ENCODE measurements at places on chromosomes 7 and 10.

DNA sequence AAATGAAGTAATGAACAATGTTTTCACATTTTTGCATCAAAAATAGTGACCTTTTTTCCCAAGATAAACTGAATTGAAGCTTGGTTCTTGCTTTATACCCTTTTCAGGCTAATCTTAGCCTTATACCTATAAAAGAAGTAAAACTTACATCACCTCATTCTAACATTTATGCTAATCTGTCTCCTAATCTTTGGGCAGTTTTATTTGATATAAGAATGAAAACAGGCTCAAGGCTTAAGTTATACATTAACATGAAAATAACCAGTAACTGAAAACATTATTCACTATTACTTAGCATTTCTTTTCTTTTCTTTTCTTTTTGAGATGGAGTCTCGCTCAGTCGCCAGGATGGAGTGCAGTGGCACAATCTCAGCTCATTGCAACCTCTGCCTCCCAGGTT lies 113.1 kb downstream of the HIBADH start:
- DNase-seq, result no peak

GRCh38 chr10:70494536-70494935 lies 16.0 kb downstream of the PALD1 start:
- DNase-seq, result no peak

- DNase-seq, result no peak
These were observed 65.4 kb downstream of the RNF133 start for GRCh38 chr7:122633472-122633871.

DNA sequence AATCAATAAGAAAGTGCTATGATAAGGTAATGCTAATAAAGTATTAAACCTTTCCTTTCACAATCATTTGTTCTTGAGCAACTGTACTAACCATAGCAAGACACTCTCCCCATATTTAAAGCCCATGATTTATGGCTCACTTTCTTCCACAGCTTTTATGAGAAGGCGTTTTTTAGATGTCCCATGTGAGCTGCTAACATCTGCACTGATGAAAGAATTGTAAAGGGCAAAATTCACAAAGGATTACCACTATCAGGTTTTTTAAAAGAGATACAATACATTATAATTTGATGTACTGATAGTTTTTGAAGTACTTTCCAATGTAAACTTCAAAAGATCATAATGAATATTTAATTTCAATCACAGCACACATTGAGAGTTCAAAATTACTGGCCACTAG lies 75.7 kb downstream of the RNLS start:
- DNase-seq, result no peak

- DNase-seq, result no peak
These were observed 9.0 kb upstream of the TAS2R3 start for GRCh38 chr7:141754939-141755338.

- no peak for DNase-seq
These were observed 449.7 kb upstream of the KLF6 start for GRCh38 chr10:4234661-4235060.

DNA sequence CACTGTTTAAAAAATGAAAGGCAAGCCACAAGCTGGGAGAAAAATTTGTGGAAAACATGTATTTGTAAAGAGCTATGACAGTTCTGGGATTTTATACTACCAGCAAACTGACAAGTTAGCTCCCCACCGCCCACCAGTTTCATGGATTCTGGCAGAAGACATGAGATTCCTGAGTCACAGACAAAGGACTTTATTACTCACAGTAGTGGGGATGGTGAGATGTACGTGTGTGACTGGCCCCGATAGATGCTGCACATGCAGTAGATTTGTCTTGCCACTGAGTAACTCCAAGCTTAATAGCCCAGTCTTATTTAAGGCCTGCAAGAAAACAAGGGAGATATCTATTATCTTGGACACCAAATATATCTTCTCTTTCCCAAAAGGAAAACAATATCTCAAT lies 281.7 kb downstream of the AHR start:
- DNase-seq, result no peak

DNA sequence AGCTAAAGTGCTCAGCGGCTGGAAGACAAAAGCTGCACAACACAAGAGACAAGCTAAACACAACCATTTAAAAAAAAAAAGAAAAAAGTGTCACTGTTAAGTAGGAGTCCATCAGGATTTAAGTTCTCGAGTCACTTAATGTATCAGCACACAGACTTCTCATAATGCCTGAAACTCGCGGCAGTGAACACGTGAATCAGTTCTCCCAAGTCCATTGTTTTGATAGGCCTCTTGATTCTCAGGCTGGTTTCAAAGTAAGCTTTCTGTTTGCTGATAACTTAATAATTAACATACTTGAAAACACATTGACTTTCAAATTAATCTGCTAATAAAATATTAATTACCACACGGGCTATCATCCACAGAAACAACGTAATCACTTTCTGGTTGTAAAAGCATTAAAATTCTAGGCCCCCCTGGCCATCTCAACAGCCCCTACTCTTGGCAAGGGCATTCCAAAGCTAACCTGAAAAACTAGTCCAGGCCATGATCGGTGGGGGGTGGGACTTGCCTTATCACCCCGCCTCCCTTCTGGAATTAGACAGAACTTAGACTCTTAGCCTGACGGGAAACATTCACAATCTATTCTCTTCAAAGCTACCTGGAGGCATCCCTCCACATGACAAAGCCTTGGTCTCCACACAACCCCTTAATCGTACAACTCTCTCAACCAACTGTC lies 129.0 kb downstream of the DIP2C start:
- no peak for DNase-seq

- DNase-seq, result no peak
These were observed 130.9 kb downstream of the SND1 start for GRCh38 chr7:127782654-127783559.

- no peak for DNase-seq
These were observed 132.9 kb downstream of the ADRA2A start for GRCh38 chr10:111209692-111210091.

DNA sequence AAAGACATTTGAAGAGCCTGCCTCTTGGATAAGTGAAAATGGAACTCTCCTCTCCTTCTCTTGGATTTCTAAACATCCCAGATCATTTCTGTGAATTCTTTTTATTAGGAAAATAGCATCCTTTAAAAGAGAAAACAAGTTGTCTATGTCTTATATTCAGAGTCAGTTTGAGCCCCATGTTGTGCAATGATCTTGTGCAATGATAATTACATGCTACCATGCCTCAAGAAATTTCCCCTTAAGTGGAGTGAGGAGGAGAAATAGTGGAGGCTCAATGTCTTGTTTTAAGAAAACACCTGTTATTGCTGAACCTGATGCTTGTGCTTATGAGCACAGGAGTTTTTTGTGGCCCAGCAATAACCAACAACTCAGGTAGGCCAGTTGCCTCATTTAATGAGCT lies 103.6 kb downstream of the NPSR1 start:
- no peak for DNase-seq

DNA sequence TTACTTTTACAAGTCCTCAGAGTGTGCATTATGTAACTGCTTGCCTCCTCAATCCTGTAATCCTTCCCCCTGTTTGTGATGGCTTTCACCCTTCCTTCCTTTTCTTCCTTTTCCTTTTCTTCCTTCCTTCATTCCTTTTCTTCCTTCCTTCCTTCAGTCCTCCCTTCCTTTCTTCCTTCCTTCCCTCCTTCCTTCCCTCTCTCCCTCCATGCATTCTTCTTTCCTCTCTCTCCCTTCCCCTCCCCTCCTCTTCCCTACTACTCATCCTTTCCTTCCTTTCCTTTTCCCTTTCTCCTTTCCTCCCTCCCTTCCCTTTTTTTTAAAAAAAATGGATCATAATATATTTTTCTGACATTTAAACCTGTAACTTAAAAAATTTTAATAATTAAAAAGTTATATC lies 22.2 kb upstream of the ABCA13 start:
- no peak for DNase-seq

GRCh38 chr10:61284222-61284890 lies 168.8 kb downstream of the TMEM26 start:
- DNase-seq, result no peak

- DNase-seq, result no peak
These were observed 44.1 kb downstream of the GLI3 start for GRCh38 chr7:42192851-42193461.

DNA sequence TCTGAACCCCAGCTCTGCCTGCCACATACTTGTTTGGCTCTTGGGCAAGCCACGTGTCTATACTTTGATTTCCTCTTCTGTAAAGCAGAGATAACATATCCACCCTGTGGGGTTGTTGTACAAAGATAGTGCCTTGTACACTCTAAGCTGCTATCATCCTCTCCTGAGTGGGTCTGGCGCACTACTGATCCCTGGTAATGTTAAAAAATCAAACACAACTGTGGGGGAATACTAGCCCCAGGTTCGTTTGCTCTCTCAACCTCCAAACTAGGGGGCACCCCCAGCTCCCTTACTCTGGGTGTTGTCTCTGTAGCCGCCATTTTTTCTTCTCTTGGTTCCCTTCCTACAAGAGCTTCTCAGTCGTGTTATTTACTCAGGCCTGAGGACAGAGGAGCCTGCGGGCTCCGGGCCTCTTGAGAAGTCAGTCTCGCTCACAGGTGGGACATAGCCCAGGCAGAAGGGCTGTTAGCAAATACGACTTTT lies 1.0 kb downstream of the POLM start:
- DNase-seq, result no peak

- DNase-seq, result no peak
These were observed 279.4 kb downstream of the TNS3 start for GRCh38 chr7:47302560-47302959.

- DNase-seq, result no peak
These were observed 93.1 kb upstream of the IKZF1 start for GRCh38 chr7:50211130-50212015.

GRCh38 chr7:140734096-140734495 lies 37.6 kb downstream of the NDUFB2 start:
- DNase-seq, result no peak

DNA sequence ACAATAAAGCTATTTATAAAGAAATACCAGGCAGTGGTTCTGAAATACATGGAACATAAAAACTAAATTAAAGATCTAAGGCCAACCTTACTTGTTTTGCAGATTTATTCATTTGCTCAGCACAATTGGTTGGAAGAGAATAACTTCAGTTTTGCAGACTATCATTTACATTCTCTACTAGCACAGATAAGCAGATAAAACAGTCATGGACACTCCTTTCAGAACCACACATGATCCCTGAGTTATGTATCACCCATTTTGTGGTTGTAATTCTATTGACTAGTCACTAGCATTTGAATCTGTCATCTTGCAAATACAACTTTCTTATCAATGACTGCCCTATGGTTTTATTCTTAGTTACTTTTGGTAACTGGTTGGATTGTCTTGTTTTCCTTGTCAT lies 45.1 kb downstream of the PRKAR2B start:
- DNase-seq, result no peak

DNA sequence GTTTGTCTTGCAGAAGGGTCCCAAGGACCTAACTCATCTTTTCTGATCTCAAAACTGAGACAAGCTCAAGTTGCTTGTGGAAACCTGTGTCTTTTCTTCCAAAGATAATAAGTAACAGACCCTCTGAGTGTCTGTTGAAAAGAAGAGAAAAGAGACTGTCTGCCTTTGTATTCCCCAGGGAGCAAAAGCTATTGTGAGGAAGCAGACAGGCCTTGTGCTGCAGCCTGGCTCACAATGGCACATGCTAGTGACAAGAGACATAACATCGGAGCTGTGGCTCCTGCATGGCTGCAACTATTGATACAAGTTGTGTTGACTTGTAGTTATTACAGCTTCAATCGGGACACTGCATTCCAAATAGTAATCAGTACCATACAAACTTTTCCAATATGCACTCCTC lies 202.9 kb downstream of the DKK1 start:
- DNase-seq, result no peak

DNA sequence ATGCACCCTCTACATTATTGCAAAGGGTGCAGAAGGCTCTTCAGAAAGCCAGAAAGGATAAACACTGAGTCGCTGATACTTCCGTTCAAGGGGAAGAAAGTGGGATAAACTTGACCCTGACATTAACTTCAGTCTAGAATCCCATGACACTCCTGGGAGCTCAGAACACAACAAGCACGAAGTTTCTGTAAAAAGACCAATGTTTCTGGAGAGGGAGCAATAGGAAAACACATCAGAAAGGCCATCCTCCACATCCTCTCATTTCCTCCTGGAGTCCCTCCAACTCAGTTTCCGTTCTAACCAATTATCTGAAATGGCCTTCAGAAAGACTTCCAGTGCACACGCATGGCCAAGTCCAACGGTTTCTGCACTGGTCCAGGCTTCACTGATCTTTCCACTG lies 113.5 kb downstream of the SORBS1 start:
- DNase-seq, result no peak

DNA sequence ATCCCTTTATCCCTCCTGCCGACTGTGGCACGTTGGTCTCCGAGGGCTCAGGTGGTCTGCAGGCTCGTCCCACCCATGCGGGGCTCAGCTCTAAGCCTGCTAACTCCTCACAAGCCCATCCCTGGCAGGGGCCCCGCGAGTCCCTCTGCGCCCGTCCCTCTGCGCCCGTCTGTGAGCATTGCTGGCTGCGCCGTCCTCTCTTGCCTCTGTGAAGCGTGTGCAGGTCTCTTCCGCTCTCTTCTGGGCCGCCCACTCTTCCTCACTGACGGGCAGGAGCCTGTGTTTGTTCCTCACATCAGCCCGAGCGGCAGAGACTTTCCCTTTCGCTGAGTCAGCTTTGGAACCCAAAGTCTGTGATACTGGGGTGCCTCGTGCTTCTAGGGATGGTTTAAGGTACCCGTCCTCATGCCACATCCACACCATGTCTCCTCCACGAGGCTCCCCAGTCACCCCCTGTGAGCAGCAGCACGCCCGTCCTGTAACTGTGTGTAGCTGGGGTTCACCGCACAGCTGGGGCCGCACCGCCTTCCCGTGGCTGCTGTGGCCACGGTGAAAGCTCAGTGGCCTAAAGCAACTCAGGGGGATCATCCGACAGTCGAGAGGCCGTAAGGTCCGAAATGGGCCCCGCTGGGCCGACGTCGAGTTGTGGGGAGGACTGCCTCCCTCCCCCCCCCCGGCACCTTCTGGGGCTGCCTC lies 35.5 kb downstream of the ADGRA1 start:
- peak; percentile 21 for DNase-seq

GRCh38 chr7:68697796-68698280 lies 900.4 kb upstream of the AUTS2 start:
- DNase-seq, result no peak

DNA sequence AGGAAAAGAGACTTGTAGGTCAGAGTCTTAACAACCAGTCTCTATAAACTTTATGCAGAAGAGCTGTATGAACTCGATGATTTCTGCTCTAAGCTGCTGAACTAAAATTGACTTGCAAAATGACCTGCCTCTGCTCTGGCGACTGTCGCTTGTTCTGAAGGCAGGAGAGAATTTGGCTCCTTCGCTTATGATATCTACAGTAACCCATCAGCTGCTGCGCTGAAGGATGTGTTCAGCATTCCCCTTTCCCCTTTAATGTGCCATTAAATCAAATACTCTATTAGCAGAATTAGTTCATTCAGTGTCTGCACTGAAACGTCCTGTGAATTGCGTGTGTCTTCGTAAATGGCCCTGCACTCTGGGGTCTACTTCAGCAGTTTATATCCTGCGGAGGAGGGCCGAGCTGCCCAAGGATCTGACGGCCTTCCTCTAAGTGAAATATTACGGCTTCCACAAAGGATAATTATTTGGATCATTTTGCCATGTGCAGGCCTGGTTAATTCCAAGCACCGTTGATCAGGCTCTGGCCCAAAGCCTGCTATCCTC lies 254.9 kb downstream of the SNX10 start:
- no peak for DNase-seq
